ENCODE measurements at places on chromosomes 3 and 15.

DNA sequence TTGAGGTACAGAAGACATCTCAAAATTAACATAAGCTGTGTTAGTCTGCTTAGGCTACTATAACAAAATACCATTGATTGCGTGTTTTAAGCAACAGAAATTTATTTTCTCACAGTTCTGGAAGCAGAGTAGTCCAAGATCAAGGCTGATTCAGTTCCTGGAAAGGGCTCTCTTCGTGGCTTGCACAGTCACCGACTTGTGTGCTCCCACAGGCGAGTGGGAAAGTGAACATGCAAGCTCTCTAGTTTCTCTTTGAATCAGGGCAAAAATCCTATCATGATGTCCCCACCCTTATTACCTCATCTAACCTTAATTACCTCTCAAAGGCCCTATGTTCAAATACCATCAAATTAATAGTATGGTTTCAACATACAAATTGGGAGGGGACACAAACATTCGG lies 505.9 kb downstream of the ZIC1 start:
- DNase-seq: no peak

DNA sequence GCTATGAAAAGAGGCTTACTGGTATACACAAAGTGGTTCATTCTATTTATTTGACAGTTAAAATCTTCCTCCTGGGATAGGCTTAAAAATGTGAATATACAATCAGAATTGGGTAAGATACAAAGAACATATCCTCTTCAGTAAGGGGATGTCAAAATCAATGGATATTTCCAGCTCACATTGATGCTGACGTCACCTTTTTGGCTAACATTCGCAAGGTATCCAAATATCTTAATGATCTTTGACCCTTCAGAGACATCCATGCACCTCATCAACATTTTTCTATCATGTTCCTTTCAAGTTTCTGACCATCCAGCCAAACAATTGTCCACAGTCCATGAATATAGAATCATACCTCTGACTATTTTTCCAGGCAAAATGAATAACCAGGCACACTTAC lies 697.3 kb downstream of the NR2F2 start:
- no peak for DNase-seq

DNA sequence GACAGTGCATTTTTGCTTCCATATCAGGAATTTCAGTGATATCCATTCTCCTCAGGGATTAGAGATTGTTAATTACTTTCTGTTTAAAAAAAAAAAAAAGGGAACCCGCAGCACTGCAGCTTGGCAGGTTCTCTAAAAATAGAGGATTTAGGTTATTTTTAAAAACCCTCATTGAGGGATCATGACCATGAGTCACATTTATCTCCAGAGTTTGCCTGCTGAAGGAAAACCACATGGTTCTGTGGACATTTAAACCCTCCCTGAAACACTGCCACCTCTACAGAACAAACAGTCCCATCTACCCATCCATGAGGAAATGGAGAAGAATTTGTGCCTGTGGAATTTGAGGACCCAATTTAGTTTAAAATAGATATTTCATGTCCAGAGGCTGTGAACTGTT lies 66.2 kb upstream of the UBE2E1 start:
- peak; percentile 95 for DNase-seq

DNA sequence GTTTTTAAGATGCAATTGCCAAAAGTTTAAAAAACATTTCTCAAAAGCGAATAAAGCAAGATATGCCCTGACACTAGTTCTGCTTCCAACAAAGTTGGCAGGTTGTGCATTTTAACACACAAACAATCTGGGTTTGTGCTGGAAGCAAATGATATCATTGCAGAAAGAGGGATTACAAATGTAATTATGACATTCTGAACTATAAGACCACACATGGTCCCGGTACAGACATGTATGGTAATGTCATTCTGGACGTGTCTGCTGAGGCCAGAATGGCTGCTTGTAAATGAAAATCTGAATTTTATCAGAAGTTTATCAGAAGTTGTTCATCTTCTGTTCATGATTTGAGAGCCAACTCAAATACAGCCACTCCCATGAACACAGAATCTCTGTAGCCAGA lies 10.7 kb downstream of the TMC3 start:
- no peak for DNase-seq

- no peak for DNase-seq
Measured at GRCh38 chr3:98070840-98071239, 16.1 kb upstream of the OR5AC2 start.

DNA sequence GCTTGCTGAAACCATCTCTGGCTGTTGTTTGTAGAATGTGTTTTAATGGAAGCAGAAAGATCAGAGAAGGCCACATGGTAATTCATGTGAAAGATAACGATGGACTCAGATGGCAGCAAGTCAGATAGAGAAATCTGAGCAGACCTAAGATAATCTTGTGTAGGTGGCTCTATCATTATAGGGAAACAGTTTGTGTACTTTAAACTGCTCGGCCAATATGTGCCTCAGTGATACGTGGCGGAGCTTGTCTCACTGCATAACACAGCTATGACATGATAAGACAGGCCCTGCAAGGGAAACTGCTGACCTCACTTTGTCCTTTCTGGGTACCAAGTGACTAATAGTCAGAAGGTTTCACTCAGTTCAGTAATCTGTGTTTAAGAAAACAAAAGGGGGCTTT lies 51.0 kb downstream of the MME start:
- peak; percentile 12 for DNase-seq

DNA sequence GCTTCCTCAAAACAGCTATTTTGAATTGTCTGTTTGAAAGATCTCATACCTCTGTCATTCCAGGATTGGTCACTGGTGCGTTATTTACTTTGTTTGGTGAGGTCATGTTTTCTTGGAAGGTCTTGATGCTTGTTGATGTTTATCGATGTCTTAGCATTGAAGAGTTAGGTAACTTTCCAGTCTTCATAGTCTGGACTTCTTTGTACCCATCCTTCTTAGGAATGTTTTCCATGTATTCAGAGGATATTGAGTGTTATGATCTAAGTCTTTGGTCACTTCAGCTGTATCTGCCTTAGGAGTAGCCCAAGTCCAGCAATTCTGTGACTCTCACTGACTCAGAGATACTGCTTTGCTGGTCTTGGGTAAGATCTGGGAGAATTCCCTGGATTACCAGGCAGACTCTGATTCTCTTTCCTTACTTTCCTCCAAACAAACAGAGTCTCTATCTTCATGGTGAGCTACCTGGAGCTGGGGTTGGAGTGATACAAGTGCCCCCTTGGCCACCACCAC lies 398.6 kb downstream of the ZIC4 start:
- DNase-seq: no peak

Data from inflammatory macrophage treated with lipopolysaccharide for 1 hour (primary cell).